Stimulated activated CD4-positive, alpha-beta T cell treated with anti-CD3 and anti-CD28 coated beads, Interleukin-1b, Interleukin-23, amount 100 ng/mL, for 48 hours (primary cell): ENCODE measurements at places on chromosomes 16 and 17.

DNA sequence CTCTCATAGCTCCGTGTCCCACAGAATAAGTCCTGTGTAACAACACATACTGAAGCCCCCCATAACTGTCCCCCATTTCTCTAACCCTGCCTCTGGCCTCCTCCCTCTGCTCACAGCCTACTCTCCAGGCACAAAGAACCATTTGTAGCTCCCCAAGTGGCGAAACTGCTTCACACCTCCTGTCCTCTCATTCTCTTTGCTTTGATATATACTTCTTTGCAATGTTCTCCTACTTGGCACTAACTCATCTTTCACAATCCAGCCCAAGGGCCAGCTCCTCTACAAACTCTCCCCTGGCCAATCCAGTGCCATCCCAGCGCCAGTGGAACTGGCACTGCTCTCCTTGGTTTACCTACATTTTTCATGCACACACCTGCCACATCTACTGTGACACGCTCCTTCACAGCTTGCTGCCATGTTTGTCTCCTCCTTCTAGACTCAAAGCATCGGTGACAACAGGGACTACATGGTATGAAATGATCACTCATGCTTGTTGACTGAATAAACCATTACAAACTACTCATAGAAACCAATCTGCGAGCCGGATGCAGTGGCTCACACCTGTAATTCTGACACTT lies 12.8 kb downstream of the CYTH1 start:
- no peak for DNase-seq

GRCh38 chr17:42346481-42346880 lies 41.8 kb downstream of the STAT3 start:
- no peak for DNase-seq

GRCh38 chr16:56226845-56227525 lies 35.7 kb downstream of the GNAO1 start:
- no peak for DNase-seq

GRCh38 chr16:16917191-16917785 lies 538.3 kb downstream of the NPIPA7 start:
- DNase-seq: no peak

GRCh38 chr17:42537826-42538451 lies 1.9 kb downstream of the NAGLU start:
- no peak for DNase-seq
